ENCODE measurements at places on chromosomes 5 and 9.

- no peak for DNase-seq
These were observed 1.8 kb upstream of the SELENOP start for GRCh38 chr5:42813533-42813932.

GRCh38 chr5:140677947-140678346, 4.6 kb upstream of the DND1 start:
- DNase-seq: no peak

- no peak for DNase-seq
These were observed 51.9 kb upstream of the POU5F2 start for GRCh38 chr5:93793159-93793781.

- DNase-seq: no peak
These were observed 51.7 kb downstream of the SH3PXD2B start for GRCh38 chr5:172402531-172403188.

DNA sequence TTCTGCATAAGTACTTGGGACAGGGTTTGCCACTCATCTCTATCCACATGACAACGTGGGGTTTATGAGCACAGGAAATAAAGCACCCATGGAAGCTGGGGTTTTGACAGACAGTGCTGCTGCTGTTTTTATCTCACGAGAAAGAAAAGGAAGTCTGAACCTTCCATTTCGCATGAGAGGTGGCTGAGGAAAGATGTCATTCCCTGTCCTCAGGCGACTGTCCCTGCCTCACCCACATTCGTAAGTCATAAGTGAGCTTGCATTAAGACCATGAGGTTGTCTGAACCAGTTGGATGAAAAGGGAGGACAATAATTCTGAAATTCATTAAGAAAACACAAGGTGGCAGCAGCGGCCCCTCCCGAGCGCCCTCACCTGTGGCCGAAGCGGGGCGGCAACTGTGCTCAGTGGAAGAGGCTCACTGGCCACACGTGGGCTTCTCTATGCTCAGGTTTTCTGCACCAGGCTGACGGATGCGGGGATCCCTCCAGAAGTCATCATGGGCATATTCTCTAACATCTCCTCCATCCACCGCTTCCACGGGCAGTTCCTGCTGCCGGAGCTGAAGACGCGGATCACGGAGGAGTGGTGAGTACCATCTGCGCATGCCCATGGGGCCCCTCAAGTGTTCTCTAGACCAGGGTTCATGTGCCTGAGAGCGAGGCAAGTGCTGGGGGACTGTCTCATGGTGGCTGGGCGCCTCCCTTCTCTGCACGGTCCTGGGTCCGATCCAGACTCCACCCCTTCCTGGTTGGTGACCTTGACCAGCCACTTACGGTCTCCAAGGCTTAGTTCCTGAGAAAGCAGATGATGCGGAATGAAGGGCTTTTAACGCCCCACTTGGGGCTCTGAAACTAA, 54.7 kb upstream of the SUSD3 start:
- peak; percentile 58 for DNase-seq

DNA sequence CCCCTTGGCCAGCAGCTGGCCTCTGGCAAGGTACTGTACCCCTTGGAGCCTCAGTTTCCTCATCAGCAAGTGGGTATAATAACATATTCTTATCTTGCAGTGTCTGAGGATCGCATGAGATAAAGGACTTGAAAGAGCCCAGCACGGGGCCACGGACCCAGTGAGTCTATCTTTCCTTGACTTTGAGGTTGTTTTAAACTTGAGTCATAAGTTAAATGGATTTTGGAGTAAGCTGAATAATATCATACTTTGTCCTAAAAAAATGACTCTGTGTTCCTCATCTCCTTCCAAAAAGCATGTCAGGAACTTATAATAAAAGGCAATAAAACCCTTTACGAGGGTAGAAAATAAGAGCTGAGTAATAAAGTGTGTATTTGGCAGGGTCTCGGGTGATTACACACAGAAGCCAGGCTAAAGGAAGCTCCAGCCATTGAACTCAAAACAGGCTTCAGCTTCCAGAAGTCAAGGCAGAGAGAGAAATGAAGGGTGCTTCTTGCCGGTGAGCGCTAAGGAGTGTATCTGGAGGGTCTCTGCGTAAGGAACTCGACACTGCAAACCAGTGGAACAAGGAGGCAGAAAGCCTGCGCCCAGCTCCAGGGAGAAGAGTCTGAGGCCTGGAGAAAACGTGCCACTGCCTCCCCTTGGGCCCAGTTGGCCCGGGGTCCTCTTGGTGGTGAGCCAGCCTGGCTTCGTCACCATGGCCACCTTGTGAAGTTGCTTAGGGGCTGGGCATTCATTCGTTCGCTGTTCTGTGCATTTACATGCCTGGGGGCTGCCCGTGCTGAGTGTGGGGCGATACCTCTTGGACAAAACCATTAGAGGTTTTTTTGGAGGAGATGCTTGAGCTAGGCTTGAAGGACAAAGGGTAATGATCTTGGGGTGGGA, 72.4 kb upstream of the PHYKPL start:
- no peak for DNase-seq

- no peak for DNase-seq
These were observed 65.8 kb upstream of the STXBP1 start for GRCh38 chr9:127546125-127546832.

DNA sequence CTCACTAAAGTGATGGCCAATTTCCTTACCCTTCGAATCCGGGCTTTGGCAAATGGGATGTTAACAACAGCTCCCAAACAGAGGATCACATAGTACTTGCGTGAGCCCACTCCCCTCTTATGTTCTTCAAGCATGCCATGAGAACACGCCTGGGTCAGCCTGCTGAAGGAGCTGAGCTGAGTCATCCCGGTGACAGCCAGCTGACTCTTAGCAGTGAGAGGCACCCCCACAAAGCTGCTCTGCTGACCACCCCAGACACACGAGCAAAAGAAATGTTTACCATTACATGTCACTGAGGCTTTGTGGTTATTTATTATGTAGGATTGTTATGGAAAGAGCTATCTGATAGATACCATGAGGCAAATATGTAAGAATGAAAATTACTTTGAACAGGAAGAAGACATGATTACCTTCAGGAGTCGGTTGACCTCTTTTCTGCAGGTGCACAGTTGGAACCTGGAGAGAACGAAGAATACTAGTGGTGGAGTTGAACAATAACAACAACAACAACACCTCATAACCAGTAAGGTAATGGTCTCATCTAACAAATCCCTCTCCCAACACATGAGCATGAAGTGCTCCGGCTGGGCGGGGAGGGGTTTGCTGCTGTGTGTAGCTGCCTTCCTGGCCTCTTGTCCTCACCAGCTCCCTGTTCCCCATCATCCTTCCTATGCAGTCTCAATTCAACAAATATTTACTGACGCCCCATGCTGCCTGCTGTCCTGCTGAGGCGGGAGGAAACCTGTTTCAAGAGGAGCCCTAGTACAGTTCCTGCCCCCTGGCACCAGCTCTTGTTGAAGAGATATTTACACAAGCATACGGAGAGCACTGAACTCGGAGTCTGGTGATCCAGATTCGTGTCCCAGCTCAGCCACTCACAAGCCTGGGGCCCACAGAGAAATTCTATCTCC, 69.4 kb upstream of the LHFPL2 start:
- DNase-seq: no peak

DNA sequence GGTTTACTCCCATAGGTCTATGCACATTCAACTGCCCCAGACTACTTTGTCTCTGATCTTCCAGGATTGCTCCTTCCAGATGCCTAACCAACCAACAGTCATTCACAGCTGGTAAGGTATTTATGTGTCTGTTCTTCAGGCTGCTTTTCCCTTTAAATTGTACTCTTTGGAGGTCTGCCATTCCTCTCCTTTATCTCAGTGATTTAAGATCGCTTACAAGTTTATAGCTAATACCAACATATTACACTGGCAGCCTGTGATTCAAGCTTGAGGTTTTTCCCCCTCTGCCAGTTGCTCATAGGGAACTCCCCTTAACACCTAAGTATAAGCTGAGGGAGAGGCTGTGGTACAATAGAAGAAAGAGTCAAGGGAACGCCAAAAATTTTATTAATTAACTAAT, 711.7 kb upstream of the EDIL3 start:
- DNase-seq: no peak

- DNase-seq: no peak
These were observed 350.5 kb downstream of the MAN2A1 start for GRCh38 chr5:110040178-110040577.

GRCh38 chr5:218457-219291, 554 bp downstream of the SDHA start:
- no peak for DNase-seq

- no peak for DNase-seq
These were observed 39.6 kb downstream of the SGCD start for GRCh38 chr5:156366521-156366920.

DNA sequence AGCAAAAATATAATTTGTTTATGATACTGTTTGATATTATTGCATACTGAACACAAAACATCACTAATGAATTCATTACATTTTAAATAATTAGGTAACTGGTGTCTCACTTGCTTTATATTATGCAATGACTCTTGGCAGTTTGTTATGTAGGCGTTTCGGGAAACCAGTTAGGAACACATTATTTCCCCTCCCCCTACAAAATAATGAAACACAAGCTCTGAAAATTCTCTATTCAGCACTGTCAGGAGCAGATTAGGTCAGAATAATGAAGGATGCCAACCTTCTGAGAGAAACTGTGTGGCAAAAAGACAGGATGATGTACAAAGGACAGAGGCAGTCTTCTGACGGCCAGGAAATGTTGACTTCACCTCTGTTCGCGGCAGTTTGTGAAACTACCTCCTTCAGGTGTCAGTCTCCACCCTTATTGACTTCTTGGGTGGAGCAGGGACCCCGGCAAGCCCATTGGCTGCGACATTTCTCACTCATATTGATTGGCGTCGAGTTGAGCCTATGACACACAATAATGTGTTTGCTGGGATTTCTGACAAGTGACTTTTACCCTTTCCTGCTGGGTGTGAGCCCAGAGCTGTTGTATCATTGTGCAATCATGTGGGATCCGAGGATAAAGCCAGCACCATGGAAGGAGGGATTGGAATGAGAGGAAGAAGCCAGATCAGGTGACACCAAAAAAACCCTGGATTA, 33.9 kb downstream of the SH3PXD2B start:
- DNase-seq: no peak

DNA sequence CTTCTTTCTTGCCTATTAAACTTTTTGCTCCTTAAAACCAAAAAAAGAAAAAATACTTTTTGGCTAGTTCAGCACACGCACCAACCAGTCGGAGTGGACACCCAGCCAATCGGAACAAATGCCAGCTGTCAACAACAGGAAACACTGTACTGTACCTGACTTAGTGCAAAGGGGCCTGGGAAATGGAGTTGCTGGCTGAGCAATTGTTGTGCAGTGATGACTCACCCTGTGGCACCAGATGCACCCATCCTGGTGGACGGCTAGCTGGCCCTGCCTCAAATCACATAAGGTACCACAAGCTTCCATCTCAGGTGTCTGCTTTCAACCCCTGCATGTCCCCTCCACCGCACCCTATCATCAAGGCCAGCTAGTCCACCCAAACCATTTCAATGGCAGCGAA, 20.9 kb downstream of the FOXE1 start:
- DNase-seq: no peak

DNA sequence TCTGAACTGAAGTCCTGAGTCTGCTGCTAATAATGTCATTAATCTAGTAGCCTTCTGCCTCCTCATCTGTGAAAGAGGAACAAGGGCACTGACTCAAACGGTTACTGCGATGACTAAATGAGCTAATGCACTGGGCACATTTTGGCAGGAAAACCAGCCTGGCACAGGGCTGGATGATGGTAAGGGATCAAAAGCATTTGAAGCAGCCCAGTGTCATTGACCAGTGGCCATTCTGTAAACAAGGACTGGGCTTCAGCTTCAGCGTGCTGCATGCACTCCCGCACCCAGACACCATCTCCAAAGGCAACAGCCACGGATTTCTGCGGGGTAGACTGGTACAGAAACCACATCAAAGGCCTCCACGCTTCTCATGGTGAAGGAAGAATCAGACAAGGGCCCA, 8.0 kb downstream of the GCNT4 start:
- DNase-seq: no peak

DNA sequence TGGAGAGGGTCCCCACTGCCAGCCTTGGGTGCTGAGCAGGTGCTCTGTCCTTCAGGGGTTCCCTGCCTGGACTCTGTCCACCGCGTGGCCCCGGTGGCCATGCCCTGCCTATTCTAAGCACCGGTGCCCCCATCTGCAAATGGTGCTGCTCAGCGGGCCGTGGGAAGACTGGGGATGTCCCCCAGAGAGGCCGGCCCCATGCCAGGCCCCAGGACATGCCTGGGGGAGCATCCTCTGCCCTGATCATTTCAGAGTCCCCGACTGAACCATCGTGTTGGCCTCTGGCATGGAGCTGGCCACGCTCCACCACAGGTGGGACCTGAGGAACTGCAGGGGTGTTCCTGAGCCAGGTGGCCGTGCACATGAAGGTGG, 64.7 kb downstream of the RXRA start:
- no peak for DNase-seq

- peak; percentile 8 for DNase-seq
These were observed 202.7 kb upstream of the NR3C1 start for GRCh38 chr5:143606043-143606752.

GRCh38 chr5:8720506-8720905, 825.4 kb downstream of the SEMA5A start:
- DNase-seq: no peak

DNA sequence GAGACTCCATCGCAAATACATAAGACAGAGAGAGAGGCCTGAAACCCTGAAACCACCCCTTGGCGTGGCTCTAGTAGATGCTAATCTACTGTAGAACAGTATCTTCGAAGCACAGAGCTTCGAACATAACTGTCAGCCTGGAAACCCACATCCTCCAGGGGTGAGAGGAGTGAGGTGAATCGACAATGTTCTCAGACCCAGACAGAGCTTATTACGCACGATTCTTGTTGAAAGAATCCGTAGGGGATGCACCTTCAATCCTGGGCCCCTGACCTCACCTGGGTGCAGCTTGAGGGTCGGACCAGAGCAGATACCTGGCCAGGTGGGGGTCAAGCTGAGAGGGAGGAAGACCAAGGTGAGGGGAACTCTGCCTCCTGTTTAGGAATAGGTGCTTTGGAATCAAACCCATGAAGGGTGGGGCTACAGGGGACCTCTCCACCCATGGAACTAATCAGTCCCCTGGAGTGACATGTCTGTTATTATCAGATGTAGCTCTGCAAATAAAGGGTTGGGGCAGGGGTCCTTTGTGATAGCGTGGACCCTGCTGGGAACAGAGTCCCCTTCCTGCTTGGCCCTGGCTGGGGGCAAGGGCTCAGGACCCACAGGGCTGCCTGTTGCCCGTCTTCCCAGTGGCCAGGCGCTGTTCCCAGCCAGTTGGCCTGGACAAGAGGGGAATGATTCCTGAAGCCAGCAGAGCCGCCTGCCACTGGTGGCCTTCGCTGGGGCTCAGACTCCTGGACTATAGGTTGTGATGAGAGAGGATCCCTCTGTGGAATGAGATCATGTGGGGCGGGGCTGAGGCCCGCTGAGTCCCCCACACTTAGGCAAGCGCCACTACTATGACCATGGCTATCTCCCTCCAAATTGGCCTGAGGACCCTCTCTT, 41.2 kb downstream of the DBH start:
- peak; percentile 20 for DNase-seq

DNA sequence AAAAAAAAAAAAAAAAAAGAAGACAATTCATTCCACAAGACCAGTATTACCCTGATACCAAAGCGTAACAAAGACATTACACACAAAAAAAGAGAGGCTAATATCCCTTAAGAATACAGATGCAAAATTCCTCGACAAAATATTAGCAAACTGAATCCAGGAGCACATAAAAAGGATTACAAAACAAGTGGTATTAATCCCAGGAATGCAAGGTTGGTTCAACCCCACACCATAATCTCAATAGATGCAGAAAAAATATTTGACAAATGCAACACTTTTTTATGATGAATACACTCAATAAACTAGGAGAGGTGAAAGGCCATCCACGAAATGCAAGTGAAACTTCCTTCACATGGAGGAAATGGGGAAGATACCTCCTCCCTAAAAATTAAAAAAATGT, 80.1 kb upstream of the TLR4 start:
- DNase-seq: no peak

Data from activated T-cell treated with anti-CD3 and anti-CD28 coated beads for 24 hours (primary cell).